ENCODE measurements at places on chromosomes 16 and 17.

GRCh38 chr17:76612977-76613851, 27.6 kb upstream of the ST6GALNAC2 start:
- peak; percentile 72 for DNase-seq

DNA sequence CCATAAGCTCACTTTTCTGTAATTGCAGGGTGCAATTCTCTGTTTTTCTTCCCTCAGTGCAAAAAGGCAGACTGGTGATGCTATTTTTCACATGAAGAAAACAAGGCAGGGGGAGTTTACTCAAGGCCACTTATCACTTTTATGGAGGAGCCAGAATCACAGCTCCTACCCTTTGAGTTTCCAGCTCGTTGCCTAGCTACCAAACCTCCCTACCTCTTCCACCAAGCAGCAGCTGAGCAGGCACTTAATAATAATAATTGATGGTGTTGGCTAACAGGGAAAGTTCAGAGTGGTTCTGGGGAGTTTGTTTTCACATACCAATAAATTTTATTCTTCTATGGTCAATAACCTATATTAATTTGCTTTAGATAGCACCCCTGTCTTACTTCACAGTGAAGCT, 31.9 kb upstream of the MPHOSPH6 start:
- no peak for DNase-seq

- DNase-seq = no peak
Measured at GRCh38 chr17:40158438-40159013, 18.2 kb downstream of the CASC3 start.

DNA sequence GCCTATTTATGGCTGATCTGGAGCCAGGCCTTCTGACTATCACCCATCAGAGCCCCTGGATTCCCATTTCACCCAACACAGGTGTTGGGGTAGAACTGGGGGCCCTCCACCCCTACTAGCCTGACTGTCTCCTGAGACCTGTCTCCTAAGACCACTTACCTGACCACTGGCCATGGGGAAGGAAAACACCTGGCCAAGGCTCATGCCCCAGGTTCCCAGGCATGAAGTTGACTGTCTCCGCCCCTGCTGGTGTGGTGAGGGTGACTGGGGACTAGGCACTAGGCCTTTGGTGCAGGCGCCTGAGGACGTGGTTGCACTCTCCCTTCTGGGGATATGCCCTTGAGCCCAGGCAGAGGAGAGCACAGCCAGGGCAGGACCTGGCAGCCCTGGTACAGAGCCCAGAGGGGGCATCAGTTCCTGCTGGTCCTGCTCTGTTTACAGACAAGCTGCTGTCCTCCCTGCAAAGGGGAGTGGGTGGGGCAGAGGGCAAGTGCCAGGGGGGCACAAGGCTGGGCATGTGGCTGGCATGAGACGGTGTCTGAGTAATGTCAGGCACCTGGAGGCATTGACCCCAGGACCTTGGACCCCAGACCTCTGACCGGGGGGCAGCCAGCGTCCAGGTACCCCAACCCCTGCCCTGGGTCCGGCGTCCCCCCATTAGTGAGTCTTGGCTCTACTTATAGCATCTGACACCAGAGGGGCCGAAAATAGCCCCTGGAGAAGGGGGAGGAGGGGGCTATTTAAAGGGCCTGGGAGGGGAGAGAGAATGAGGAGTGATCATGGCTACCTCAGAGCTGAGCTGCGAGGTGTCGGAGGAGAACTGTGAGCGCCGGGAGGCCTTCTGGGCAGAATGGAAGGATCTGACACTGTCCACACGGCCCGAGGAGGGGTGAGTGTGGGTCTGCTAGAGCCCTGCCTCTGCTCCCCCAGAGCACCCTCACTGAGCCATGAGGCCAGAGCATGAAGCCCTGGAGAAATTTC, at the start of gene TCAP:
Gene TCAP, plus strand, starts transcription at position 769 of the 981 bp plus-strand sequence. Its CDS starts 11 bp downstream, at position 780.
- no peak for DNase-seq

DNA sequence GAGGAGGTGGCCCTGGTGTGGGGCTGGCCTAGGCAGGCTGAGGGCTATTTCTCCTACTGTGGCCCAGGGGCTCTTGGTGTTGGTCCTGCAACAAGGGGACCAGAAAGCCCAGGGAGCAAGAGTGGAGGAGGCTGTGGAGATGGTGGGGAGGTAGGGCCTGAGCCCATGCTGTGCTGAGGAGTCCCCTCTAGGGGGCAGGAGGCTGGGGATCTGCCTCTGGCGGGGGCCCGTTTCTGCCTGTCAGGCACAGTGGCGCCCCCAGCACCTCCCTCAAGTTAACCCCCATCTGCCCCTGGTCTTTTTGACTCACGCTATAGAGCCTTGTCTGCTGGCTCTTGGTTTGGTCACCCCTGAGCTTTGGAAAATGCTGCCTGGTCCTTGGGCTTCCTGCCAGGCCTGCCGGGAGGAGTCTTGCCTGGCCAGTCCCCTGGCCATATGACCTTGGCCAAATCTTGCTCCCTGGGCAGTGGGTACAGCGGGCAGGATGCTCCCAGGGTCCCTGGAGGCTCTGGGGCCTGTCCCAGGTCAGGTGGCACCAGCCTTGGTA, 5.9 kb downstream of the BAIAP2 start:
- DNase-seq = no peak

- peak; percentile 32 for DNase-seq
Measured at GRCh38 chr16:31402687-31403086, 9.6 kb downstream of the ITGAD start.

GRCh38 chr17:79633154-79633553, 22.3 kb upstream of the RBFOX3 start:
- DNase-seq = no peak

- no peak for DNase-seq
Measured at GRCh38 chr17:65583921-65584603, 22.6 kb upstream of the AXIN2 start.

DNA sequence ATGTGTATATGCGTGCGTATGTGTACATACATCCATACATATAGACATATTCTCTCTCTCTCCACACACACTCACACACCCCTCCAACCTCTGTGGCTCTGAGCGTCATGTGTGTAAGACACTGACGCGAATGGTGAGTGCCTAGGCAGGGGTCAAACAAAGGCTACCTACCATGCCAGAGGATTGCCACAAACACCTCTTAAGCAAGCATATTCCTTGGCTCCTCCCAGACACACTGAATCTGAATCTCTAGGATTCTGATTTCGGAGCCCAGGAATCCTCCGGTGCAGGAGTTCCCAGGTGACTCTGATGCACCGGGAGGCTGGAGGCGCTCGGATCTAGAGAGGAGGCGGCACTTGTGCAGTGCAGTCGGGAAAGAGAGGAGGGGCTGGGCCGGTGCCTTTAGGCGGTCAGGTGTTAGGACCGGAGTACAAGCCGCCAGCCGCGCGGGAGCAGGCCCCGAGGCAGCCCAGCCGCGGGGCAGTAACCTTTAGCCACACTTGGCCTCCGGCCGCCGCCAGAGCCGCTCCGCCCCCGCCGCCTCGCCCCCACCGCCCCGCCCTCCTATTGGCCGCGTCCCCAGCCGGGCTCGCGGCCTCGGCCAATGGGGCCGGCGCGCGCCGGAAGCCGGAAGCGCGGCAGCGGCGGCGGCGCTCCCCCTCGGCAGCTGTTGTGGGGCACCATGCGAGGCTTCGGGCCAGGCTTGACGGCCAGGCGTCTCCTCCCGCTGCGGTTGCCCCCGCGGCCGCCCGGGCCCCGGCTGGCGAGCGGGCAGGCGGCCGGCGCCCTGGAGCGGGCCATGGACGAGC, at the start of gene MLYCD:
Gene MLYCD, plus strand, starts transcription at position 653 of the 809 bp plus-strand sequence. Its CDS starts 30 bp downstream, at position 683.
- DNase-seq = peak; percentile 68

GRCh38 chr17:74631468-74632450, 8.2 kb upstream of the CD300E start:
- DNase-seq = no peak

GRCh38 chr16:79758615-79759346, 158.2 kb upstream of the MAF start:
- DNase-seq = peak; percentile 60

DNA sequence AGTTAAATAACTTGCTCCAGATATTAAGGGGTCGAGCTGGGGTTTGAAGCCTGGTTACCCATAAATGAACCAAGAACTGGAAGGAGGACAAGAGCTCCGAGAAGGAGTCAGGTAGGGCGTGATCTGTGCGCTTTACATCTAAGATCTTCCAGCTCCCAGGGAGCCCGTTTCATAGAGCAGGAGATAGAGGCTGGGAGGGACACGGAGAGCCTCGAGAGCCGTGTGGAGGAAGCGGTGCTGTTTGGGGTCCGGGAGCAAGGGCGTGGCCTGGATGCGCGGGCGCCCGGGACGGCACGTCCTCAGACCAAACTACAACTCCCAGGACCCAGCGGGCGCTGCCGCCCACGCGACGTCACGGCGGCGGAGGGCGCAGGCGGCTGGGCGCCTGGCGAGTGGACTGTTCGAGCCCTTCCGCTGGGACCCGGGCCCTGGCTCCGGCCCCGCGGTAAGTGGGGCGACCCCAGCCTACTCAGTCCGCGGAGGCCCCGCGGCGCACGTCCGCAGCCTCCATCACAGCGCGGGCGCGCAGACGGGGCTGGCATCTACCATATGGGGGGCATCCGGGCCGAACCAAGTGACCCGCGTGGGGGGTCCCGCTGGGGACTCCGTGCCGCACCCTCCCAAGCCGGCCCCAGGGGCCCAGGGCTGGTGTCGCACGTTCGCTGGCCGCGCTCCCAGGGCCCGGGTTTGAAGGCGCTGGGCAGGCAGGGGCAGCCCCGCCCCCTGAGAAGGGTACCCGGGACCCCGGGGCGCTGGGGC, at the start of gene BCKDK:
Gene BCKDK, plus strand, starts transcription at position 352 of the 759 bp plus-strand sequence. CDS start 838 bp downstream, outside the sequence.
- DNase-seq = peak; percentile 57

- DNase-seq = no peak
Measured at GRCh38 chr16:70432723-70433457, 6.0 kb downstream of the ST3GAL2 start.

DNA sequence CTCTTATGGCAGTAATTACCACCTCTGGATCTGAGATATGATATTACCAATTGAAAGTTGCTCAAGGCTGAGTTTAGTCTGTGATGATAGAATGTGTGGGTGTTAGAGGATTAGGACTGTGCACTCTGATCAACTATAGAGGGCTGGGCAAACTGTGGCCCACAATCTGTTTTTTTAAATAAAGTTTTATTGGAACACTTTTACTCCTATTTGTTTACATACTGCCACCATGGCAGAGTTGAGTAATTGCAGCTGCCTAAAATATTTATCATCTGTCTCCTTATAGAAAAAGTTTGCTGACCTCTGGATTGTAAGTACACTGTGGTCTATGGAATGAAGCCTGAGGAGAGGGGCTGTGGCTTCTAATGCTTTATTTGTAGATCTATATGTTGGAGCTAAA, 71.5 kb upstream of the N4BP1 start:
- DNase-seq = no peak

- DNase-seq = no peak
Measured at GRCh38 chr16:48811478-48811877, 201.5 kb upstream of the N4BP1 start.

GRCh38 chr16:21645261-21645721, 7.1 kb downstream of the IGSF6 start:
- DNase-seq = no peak

DNA sequence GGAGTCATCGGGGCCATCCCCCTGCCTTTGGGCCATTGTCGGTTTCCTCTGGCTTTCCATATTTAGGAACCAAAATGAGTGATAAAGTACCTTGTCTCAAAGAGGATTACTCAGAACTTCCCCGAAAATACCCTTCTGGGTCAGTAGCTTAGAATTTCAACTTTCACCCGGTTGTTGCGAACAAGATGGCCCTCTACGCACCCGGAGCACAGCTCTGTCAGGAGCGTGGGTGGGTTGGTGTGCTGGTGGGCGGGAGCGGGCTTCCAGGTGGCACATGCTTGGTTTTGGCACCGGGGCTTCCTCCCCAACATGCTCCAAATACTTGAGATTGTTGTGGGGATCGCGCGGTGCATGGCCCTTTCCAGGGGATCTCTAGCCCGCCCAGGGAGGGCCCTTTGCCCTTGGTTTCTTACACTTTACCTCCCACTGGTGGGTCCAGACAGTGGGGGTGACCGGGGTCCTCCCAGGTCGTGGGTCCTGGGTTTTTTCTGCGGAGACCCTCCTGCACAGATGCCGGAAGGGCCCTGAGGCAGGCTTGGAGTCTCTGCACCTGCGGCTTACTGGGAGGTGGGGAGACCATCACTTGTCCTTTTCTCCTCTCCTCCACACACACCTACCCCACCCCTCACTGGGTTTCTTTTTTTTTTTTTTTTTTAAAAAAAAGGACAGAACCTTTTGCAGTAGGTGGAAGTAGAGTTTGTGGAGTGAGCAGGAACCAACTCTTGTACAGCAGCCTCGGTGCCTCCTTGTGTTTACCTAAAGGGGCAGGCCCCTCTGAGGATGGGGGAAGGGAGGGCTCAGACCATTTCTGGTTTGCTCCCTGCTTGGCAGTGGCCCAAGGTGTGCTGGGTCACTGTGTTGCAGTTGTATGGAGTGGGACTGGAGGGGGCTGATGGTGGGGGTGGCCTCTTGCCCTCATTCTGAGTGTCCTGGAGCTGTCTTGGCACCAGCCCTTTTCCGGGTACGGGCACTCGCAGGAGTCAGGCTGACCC, 142.1 kb downstream of the SEC14L1 start:
- no peak for DNase-seq

GRCh38 chr17:56908001-56908542, 5.8 kb downstream of the TRIM25 start:
- DNase-seq = no peak

DNA sequence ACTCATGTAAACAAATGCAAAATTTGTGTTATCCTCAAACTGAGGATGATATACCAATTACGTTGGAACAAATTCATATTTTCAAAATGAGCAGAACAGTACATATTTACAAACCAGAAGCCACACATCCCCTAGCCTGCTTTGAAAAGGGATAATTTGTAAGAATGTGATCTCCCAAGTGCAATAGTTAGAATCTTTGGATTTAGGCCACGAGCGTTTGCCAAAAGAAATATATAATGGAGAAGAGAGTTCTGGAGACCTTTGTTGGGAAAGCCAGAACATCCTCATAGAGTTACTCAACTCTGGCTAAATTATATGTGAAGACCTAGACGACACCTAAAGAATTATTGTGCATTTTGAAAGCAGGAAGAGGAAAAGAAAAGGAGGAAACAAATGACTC, 449.3 kb downstream of the KCNJ2 start:
- DNase-seq = no peak

DNA sequence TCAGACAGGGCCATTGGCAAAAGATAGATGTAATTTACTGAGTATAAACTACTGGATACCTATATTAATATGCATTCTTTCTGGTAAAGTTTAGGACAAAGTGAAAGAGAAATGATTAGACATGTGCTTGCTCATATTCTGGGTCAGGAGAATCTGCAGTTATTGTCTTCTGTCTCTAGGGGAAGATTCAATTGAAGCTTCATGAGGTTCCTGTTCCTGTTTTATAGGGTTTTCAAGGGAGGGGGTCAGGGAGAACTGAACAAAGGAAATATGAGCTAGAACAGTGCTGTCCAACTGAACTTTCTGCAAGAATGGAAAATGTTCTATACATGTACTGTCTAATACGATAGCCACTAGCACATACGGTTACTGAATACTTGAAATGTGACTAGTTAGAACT, 59.3 kb upstream of the CORO6 start:
- DNase-seq = no peak

Measured in mammary epithelial cell (primary cell).